ENCODE measurements at places on chromosomes 13 and 19.

DNA sequence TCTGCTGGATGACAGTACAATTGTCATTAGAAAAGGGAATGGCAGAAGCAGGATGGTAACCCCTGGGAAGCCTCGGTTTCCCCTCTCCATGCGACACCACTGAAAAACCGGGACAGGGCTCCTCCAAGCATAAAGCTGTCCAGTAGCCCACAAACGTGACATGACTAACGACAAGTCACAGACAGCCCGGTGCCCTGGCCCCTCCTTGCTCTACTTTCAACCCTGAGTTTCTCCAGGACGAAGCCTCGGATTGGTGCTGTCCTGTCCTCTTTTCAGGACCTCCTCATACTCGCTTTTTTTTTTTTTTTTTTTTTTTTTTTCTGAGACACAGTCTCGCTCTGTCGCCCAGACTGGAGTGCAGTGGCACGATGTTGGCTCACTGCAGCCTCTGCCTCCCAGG, 16.3 kb downstream of the DPP9 start:
- no peak for DNase-seq

GRCh38 chr13:106753251-106753650, 185.3 kb upstream of the ARGLU1 start:
- no peak for DNase-seq

GRCh38 chr13:60355056-60355455, 42.0 kb upstream of the TDRD3 start:
- DNase-seq: no peak

DNA sequence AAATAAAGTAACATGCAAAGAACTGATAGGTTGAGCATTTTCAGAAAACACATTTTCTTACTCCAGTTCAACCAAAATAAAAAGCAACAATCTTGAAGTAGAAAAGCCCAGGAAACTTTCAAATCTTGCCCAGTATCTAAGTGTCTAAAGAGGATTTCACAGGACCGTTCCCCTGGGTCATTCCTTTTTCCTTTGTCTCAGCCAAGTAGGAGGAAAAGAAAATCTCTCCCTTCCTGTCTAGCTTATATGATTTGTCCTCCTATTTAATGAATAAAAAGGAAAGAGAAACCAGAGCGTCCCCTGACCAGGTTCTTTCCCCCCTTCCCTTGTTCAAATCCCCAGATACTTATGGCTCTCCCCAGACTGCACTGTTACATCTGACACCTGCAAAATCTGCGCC, 248.0 kb downstream of the KCTD12 start:
- no peak for DNase-seq

- no peak for DNase-seq
Observed at GRCh38 chr13:44796597-44797490, 192.4 kb downstream of the NUFIP1 start.

DNA sequence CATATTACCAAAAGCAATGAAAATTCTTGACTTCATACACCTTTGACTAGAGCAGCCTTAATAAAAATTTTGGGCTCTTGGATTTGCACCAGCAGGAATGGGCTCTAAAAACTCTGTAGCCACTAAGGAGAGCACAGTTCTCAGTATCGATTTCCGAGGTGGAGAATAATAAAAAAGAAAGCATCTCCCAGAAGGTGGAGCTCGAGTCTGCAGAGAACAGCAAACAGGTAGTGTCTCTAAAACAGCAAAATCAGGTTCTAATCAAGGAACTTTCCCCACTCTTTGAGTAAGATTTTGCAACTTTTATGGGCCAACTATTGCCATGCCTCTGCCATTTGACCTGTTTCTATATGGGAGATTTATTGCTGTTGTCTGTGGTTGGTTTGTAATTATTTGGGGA, 258.7 kb upstream of the GPC6 start:
- peak; percentile 48 for DNase-seq

GRCh38 chr19:28847468-28847867, 365.5 kb downstream of the UQCRFS1 start:
- DNase-seq: no peak

DNA sequence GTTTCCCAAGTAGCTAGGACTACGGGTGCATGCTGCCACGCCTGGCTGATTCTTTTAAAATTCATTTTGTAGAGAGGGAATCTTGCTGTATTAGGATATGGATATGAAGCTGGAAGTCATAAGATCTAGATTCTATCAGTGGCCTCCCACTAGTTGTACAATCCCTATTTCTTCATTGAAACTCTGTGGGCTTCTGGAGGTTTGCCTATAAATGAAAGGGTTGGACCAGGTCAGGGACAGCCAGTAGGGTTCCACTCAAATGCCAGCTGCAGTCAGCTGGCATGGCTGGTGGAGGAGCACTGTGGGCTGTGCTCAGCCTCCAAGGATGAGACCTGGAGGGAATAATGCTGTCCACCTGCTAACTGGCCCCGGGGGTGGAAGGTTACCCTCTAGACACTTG, 110.2 kb upstream of the GJB6 start:
- DNase-seq: peak; percentile 8

- no peak for DNase-seq
Observed at GRCh38 chr19:10637894-10638293, 12.5 kb downstream of the SLC44A2 start.

DNA sequence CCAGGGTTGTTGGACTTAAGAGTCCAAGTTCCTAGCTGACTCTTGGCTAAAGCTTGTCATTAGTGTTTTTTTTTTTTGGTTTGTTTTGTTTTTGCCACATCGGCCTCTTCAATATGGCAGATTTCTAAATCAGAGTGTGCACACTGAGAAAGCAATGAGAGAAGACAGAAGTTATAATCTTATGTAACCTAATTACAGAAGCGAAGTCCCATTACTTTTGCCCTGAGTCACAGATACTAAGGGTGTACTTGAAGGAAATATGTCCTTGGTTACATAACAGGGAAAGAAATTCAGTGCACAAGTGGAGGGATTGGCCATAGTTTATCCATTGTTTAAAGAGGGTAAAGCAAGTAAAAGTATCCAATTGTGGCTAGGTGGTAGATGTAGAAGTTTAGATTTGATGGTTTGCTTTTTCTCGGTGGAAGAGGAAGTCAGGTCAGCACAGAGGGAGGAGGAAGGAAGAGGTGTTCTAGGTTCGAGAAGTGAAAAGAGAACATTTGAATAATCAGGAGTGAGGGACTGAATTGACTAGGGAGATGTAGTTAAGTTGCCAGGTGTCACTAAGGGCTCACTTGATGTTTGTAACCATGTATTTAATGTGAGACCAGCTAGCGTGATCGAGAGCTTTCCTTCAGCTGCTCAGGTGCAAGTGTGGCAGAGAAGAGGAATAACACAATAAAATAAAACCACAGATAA, 12.2 kb downstream of the GTF2F2 start:
- no peak for DNase-seq

- DNase-seq: no peak
Observed at GRCh38 chr19:43741075-43741825, 13.5 kb downstream of the SMG9 start.

DNA sequence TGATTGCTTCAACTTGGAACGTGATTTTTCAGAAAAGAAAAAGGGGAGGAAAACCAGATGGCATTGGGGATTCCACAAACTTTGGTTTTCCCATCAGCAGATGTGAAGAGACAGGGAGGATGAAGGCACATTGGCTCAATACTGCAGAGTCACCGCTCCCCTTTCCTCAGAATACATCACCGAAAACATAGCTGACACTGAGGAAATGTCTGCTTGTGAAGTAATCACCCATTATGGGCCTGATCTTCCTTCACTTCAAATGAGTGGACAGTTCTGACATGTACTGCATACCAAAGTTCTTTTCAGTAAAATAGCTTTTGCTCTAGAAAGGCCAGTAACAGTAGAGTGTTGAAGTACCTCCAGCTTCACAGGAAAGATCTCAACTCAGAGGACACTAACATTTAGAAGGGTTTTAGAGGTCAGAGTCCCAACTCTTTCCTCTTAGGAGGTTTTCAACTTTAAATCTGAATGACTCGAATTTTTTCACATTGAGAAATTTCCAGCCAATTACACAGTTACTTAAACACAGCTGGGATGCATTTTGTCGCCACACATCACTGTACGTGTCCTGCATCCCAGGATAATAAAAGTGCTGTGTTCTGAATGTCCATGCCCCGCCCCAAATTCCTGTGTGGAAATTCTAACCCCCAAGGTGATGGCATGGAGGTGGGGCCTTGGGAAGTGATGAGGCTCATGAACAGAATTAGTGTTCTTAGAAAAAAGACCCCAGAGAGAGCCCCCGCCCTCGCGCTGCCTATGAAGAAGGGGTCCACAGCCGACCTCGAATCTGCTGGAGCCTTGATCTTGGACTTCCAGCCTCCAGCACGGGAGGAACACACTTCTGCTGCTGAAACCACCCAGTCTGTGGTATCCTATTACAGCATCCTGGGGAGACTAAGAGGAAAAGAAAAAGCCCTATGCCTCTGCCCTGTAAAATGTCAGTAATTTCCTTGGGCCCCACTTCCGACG, 77.7 kb downstream of the COL4A1 start:
- DNase-seq: no peak

GRCh38 chr19:50280074-50280473, 49.1 kb downstream of the KCNC3 start:
- no peak for DNase-seq

- DNase-seq: no peak
Observed at GRCh38 chr13:111866731-111867245, 200.2 kb upstream of the SOX1 start.

- DNase-seq: no peak
Observed at GRCh38 chr13:113304121-113304520, 7.1 kb downstream of the LAMP1 start.

- DNase-seq: no peak
Observed at GRCh38 chr13:26881154-26881553, 120.6 kb upstream of the GPR12 start.

GRCh38 chr13:41710771-41711170, 250.1 kb downstream of the VWA8 start:
- DNase-seq: no peak

DNA sequence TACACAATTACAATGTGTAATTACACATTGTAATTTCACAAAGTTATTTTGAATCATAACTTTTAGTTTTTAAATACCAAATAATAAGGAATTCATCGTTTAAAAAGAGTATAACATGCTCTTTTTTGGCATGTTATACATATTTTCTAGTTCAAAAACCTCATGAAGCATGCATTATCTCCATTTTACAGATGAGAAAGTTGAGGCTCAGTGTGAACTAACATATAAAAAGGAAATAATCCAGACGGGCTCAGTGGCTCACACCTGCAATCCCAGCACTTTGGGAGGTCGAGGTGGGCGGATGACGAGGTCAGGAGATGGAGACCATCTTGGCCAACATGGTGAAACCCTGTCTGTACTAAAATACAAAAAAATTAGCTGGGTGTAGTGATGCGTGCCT, 107.9 kb downstream of the PCDH9 start:
- no peak for DNase-seq

DNA sequence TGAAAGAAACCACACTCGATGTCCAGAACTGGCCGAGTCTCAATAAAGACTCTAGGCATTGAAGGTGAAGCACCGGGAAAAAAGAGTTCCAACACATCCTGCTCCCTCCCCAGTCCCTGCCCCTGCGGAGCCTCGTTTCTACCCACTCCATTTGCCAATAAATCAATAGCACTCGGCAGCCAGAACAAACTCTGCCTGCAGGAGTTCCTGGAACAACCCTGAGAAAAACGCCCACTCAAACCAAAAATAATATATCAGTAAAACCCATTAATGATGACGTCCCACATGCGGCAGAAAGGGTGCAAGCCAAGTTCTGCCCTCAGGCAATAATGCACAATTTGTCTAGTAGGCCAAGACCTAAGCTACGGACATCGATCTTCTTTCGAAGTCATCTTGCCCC, 41.0 kb downstream of the PDCD5 start:
- DNase-seq: no peak

DNA sequence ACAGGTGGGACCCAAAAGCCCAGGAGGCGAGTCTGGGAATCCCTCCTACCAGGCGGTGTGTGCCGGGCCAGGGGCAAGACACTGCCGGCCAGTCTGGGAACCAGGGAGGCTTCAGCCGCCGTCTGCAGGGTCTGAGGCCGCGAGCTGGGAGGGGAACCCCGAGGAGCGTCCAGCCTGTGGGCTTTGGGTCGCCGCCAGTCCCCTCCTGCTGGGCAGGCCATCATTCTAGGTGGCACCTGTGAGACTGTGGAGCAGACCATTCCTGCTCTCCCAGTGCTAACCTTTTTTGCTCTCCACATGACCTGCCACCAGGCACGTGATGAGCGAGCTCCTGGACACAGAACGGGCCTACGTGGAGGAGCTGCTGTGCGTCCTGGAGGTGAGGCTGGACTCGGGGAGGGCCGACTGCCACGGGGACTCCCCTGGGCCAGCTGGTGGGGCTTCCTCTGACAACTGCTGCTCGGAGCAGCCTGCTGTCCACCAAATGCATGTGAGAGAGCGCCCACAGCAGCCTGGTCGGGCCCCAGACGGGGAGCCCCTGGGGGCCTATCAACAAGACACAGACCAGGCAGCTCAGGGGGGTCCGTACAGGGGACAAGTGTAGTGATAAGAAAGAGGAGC, 24.6 kb upstream of the F7 start:
- no peak for DNase-seq

DNA sequence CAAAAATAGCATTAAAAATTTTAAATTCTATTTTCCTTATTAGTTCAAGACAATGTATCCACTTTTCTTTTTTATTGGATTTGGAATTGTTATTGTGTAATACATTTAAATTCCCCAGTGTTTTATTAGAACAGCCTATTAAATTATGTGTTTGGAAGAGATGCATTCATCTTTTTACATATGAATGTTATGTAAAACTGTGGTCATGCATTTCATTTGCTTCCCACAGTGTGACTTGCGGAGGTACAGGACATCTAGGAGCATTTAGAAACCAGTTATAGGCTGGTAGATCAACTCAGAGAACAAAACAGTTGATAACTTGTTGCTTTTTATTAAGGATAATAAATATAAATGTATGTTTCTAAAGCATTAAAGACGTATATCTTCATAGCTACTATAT, 335.5 kb upstream of the TMTC4 start:
- no peak for DNase-seq

DNA sequence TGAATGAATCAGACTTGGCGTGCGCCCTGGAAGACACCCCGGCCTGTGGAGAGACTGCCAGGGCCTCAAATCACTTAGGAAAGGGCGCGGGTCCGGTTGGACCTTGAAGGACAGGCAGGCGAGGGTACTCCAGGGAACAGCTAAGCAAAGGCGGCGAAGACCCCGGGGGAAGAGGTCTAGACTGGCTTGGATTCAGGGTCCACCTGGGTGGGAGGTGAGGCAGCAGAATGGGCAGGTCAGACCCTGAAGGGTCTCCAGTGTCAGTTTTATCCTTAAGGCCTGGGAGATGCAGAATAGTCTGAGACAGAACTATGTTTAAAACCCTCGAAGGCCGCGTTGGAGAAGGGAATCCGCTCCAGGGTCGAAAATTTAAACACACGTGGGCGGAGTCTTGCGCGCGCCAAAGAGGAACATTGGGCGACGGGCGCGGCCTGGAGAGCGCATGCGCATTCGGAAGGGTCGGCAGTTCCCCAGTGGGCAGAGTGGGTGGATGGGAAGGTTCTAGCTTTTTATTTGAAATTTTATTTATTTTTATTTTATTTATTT, 567 bp upstream of the SMG9 start:
- DNase-seq: peak; percentile 86

DNA sequence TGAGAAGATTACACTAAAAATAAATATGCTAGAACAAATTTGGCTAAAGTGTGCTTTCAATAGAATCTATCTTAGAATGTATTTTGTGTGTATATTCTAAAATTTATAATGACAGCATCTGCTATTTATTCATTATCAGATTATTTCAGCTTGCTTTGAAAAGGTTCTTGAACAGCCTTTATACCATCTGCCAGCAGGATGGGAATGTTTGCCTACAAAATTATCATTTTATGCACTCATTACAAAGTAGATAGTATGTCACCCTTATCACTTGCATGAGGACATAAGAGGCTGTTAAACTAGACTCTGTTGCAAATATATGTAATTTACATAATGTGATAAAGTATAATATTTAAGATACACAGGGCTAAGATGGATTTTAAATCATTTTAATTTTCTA, 1286.9 kb upstream of the PCDH20 start:
- no peak for DNase-seq

GRCh38 chr13:98371516-98372023, 194.5 kb upstream of the RNF113B start:
- no peak for DNase-seq

All from endodermal cell (in vitro differentiated cells).